ENCODE measurements at places on chromosomes 1 and 21.

DNA sequence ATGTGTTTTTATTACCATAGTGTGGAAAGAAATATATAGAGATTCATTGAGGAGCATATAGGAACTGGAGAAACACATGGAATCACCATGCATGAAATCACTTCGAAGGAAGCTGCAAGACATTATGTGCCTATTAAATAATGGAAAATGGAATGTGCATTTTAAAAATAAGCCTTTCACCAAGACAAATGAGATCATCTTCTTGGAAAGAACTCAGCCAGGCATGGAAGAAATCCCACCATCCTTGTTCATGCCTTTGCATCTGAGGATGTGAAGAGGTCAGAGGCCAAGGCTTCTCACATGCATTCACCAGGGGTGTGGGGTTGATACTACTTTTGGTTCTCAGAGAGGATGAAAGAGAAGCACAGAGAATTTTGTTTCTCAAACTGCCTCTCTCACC lies 50.0 kb downstream of the C1orf198 start:
- no peak for DNase-seq

DNA sequence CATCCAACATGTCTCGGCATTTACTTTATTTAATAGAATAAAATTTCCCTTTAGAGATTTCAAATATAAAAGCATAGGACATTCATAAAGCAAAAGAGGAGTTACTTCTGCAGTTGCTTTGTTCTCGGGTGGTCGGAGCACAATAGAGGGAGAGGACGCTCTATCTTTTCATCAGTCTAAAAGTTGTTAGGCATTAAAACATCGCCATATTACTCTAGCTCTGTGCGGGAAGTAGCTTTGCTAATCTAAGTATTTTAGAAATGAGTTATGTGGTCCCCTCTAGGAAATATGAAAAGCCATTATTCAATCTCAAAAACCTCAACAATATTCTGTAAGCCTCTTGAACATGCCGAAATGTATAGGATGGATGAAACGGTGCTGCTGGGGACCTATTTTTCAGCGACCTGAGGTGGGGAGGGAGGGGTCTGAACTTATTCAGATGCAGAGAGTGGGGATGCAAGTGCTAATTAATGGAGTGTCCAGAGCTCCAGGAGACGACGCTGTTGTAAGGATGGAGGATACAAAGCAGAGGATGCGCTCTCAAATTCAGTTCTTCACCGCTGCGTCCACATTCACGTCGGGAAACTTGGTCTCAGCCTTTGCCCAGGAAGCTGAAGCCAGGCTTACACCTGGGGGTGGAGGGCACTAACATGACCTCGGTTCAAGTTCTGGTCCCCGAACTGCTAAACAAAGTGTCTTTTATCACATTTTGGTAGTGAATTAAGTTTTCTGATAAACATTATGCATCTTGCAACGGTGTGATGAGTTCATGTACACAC lies 6.3 kb downstream of the CDKN2C start:
- no peak for DNase-seq

DNA sequence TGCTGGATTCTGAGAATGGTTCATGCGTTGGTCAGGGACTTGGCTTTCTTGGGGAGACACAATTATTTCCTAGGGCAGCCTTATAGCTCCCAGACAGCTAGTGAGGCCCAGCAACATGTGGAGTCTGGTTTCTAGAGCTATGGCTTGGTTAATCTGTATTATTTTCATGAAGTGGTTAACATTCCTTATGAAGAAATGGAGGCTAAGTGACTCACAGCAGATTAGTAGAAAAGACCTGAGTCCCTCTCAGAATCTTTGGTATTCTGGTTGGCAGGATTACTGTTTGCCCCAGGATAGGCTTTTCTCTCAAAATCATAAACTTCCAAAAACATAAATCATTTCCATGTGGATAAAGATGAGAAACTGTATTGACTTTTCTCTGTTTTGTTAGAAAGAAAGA lies 42.3 kb downstream of the DUSP10 start:
- no peak for DNase-seq

DNA sequence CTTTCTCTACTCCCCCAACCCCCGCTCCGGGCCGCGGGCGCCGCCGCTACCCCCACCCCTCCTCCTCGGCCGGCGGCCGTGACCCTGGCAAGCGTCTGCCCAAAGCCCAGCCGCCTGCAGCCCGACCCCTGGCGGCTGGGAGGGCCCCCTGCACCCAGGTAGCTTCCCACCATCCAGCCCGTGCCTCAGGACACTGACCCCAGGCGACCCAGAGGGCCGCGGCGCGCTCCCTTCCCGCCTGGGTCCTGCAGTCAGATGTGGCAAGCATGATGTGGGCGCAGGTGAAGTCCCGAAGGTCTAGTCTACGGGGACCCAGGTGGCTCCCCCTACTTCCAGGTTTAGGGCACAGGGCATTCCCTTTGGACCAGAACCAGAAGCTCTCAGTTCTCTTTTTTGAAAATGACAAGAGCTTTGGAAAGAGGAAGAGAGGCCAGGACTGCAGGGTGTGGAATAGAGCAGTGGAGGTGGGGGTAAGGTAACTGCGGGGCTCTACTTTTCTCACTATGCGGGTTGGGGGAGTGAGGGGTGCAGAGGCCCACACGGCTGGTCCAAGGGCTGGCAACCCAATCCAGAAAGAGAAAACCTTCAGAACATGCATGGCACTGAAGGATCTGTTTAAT lies at the start of gene DENND4B:
DENND4B (minus strand) TSS at position 97 of the 620 bp plus-strand sequence. CDS start 2,344 bp downstream, outside the sequence.
- DNase-seq = peak; percentile 98

DNA sequence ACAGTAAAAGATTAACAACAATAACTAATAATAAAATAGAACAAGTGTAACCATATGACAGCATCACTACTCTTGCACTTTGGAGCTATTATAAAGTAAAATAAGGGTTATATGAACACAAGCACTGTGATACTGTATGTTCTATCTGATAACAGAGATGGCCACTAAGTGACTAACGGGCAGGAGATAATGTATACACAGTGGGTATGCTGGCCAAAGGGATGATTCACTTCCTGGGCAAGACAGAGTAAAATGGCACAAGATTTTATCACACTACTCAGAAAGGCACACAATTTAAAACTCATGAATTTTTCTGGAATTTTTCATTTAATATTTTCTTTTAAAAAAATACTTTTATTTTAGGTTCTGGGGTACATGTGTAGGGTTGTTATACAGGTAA lies 12.3 kb downstream of the SLC9C2 start:
- DNase-seq = no peak

DNA sequence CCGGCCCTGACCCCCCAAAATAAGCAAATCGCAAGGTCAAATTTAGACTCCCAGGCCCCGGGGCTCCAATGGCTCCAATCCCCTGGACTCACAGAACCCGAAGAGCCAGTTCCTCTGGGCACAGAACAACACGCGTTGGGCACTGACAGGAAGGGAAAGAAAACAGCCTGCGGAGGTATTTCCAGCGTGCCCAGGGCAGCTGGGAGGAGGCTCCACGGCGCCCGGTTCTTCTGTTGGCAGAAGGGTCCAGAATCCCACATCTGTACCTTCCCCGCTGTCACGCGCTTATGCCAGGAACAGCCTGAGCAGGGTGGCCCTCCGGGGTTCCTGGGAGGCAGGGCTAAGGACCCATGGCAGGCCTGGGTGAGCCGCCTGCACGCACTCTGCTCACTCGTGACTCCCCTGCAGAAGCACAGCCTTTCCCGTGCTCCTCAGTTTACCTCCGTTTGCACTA lies 85.5 kb downstream of the RIPK4 start:
- DNase-seq = no peak

Measured in A549 (cell line).